ENCODE measurements at places on chromosomes 7 and 10.

DNA sequence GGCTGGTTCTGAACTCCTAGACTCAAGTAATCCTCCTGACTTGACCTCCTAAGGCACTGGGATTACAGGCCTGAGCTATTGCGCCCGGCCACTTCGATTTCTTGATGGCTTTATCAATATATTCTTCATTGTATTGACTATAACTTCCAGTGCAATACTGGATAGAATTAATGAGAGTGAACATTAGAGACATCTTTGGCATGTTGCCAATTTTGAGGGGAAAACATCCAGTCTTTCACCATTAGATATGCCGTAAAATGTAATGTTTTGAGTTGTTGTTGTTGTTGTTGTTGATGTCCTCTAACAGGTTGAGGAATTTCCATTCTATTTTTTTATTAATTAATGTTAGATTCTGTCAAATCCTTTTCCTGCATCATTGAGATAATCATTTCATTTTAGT is 578.9 kb downstream of the ZWINT start:
- no peak for DNase-seq

- DNase-seq = peak; percentile 89
Measured at GRCh38 chr10:73743905-73744663, at the start of gene SEC24C. TSS of gene SEC24C (plus strand) at chr10:73744372. CDS start at chr10:73746833, 2,461 bp downstream.

DNA sequence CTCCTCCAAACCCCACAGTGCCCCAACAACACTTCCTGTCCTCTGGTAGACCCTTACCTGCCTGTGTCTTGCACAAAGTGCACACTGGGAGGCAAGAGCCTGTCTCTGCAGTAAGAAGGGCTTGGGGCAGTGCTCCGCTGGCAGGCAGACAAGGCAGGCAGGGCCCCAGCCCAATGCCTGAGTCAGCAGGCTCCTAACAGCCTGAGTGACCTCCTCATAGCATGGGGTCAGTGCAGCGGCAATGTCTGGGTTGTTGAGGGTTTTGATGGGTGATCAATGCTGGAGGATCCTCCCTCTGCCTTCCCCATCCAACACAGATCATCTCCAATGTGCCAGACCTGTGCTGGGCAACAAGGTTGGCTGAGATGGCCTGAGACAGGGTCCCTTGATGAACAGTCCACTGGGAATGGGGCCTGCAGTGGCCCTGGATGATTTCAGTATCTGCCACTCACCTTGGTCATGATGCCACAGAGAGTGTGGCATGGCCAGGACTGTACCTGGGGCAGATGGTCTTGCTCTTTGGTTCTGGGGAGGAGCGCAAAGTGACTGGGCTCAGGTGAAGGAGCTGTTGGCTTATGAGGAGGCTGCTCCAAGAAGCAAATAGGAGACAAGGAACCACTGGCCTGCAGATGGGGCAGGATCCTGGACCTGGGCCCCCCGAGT is 55.6 kb upstream of the CAMK2B start:
- DNase-seq = no peak

DNA sequence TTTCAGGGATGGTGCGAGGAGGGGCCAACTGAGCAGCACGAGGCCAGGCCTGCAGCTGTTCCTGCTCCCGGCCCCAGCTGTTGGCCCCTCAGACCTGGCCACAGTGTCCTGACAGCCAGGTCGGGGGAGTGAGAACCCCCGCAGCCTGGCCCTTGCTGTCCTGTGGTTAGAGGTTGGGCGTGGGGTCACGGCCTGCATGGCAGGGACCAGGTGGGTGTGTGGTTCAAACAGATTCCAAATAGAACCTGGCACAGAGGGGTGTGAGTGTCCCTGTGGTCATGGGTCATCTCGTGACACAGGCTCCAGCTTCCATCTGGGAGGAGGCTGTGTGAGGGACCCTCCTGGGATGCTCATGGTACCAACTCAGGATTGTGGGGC is 10.3 kb downstream of the NPTX2 start:
- no peak for DNase-seq

GRCh38 chr7:12583176-12583575 is 12.7 kb downstream of the SCIN start:
- DNase-seq = no peak

GRCh38 chr7:148729984-148730733 is 31.5 kb downstream of the CUL1 start:
- DNase-seq = no peak

DNA sequence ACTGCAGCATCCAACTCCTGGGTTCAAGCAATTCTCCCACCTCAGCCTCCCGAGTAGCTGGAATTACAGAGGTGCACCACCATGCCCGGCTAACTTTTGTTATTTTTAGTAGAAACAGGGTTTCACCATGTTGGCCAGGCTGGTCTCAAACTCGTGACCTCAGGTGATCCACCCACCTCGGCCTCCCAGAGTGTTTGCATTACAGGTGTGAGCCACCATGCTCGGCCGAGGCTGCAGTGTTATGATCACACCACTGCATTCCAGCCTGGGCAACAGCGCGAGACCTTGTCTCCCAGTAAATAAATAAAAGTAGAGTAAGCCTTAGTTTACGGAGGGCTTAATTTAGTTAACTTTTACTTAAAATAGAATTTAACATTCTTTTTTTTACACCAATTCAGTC is 23.7 kb upstream of the IGF2BP3 start:
- no peak for DNase-seq

DNA sequence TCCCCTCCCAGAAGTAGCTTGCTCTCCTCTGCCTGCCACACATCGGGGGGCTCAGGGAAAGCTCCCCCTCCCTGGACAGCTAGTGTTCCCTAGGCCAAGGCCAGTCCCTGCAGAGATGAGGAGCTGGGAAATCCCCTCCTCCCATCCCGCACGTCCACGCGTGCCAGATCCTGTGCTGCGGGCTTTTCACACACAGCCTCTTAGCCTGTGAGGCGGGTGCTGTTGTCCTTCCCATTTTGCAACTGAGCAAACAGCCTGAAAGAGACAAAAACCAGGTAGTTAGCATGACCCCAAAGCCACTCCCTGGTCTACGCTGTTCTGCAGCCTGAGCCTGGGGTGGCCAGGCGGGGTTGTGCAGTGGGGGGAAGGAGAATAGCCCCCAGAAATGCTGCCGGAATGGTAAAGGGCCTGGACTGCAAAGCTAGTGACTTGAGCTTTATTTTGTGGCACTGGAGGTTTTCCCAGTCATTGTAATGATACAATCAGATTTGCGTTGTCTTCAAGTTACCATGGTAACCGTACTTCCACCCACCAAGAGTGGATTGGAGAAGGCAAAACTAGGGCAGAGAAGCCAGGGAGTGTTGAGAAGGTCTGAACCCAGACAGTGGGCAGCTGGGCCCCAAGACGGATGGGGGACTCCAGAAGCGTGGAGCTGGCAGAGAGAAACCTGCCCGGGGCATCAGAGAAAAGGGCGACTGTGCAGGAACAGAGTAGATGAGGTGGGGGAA is 98.6 kb upstream of the KCTD7 start:
- no peak for DNase-seq

GRCh38 chr7:25876092-25876491 is 275.9 kb upstream of the NFE2L3 start:
- no peak for DNase-seq

DNA sequence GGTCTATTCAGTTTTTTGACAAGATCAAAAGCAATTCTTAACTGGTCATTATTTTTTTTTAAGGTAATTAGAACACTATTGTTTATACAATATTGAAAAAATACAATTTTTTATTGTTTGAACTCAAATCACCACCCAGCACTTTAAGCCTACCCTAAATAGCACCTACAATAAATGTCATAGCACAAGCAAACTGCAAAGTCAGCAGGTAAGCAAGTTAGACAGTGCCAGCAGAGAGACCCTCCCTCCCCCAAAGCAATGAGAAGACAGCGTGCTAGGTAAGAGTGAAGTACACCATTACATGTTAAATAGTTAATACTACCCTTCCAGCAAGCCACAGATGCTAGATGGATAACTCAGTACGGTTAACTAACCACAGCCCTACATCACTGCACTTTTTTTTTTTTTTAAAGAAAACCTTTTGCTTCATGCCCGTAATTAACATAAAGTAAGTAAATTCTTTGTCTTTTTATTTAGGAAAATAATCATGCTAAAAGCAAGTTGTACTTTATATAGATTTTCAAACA is 120.0 kb downstream of the UBE2H start:
- no peak for DNase-seq

DNA sequence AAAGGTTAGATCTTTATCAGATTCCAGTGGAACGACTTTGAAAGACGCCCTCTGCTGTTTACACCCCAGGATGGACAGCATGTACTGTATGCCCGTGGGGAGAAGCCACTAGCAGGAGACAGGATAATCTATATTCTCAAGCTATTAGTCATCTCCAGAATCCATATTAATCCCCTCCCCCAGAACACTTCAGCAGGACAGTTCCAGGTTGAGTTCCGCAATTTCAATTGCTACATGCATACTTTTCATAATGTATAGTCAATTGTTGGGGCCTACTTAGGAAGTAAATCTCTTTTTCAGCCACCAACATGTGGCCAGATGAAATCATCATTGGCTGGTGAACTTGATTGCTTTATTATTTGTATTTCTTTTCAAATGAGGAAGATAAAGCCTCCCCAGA is 313.1 kb upstream of the SMIM30 start:
- DNase-seq = no peak

GRCh38 chr7:108189733-108190388 is 59.7 kb upstream of the LAMB4 start:
- no peak for DNase-seq

GRCh38 chr10:46287846-46288477 is 1.2 kb downstream of the ANTXRL start:
- no peak for DNase-seq

DNA sequence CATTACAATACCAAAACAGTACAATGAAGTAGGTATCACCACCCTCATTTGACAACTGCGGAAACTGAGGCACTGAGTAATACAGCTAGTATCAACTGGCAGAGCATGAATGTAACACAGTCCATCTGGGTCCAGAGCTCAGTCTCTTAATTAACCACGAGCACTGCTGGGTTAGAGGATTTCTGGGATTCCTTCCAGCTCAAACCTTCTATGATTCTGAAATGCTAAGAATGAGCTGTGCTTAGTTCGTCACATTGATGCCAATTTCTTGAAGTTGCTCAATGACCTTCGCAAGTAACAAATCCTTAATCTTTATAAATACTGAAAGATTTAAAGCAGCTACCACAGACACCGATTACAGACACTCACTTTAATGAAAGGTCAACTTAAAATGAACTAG is 62.5 kb downstream of the SGMS1 start:
- no peak for DNase-seq

- DNase-seq = no peak
Measured at GRCh38 chr7:94252971-94253370, 141.7 kb upstream of the COL1A2 start.

DNA sequence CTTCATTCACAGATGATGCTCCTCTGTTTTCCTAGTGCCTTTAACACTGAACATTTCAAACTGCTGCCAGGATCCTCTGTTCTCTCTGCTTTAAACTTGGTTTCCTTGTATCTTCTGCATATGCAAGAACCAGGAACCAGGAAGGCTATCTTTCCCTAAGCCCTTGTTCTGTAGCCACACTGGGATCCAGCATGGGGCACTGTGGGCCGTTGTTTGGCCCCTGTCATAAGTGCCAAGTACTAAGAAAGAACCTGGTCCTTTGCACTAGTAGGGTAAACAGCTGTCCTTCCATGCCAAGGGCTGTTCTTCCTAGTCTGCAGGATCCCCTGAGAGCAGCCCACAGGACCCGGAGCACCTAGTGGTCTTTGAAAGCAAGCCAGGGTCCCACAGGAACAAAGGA is 49.0 kb upstream of the TRIM8 start:
- DNase-seq = no peak

DNA sequence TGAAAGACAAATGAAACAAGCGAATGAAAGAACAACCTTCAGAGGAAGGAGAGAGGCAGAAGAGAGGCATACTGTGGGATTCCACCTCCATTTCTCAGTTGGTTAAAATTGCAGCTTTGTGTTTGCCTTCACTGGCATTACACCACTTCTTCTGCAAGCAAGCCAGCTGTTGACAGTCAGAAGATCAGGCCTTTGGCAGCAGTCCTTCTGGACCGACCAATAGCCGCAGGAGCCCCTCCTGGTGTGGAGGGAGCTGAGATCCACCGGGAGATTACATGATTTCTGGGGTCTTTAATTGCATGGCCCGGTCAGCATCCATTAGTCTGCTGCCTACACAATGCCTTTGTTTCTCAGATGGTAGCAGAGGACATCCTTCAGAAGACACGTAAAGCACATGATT is 206.7 kb downstream of the ADAM12 start:
- DNase-seq = no peak

DNA sequence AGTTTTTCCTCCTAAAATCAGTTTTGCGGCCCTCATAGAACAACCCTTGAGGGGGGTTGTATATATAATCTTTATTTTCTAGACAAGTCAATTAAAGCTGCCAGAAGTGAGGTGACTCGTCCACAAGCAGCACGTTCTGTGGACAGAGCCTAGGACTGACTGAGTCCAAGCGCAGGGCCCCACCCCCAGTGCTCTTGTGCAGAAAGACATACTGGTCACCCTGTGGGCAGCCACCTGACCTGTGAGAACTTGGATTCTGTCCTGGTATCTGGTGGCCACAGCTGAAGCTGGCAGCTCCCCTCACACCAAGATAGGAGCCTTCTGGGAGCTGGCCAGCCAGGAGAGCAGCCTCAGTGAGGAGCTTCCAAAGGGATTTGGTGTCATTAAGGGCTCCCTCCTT is 89.3 kb downstream of the GRK5 start:
- DNase-seq = no peak

- no peak for DNase-seq
Measured at GRCh38 chr10:93835770-93836169, 58.0 kb upstream of the SLC35G1 start.

- no peak for DNase-seq
Measured at GRCh38 chr10:131702531-131703356, 198.1 kb upstream of the PPP2R2D start.

GRCh38 chr7:89914711-89915110 is 239.6 kb upstream of the STEAP1 start:
- DNase-seq = no peak

GRCh38 chr7:92832534-92833023 is 3.8 kb downstream of the CDK6 start:
- no peak for DNase-seq
